ENCODE measurements at places on chromosomes 13 and 19.

DNA sequence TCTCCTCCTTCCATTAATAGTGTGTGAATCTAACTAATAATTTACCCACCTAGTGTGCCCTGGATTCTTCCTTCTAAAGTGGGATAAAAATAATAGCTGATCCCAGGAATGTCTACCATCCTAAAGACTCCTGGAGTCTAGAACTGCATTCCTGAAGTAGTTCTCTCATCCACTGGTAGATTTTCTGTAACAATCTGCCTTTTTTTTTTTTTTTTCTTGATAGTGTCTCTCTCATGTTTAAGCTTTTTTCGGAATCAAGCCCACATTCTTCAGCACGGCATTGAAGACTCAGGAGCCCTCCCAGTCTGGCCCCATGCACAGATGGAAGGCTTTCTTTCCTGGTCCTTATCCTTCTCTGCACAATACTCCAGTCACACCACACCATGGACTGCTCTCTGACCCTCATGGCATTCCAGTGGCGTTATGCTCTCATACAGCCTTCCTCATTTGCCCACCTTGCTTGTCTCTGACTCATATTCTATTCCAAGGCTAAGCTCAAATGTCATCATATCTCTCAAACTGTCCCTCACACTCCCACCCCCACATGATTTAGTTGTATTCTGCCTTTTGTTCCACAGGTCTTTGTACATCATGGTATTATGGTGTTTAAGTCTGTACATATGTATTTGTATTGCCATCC, 68.7 kb upstream of the FRY start:
- no peak for DNase-seq

DNA sequence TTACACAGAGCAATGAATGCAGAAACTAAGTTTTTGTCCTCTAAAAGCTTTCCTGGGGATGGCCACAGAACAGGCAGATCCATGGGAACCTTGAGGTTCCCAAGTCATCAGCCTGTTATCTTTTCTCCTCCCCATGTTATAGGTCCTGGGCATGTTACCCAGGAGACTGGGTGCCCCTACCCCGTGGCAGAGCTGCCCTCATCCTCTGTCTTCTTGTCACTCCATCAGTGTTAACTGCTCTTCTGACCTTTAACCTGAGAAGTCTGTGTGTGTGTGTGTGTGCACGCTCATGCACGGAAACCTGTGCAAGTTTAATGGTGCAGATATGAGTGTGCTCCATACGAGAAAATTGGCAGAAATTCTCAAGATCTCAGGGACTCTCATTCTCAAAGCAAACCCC, 43.9 kb upstream of the ZNF724 start:
- no peak for DNase-seq

DNA sequence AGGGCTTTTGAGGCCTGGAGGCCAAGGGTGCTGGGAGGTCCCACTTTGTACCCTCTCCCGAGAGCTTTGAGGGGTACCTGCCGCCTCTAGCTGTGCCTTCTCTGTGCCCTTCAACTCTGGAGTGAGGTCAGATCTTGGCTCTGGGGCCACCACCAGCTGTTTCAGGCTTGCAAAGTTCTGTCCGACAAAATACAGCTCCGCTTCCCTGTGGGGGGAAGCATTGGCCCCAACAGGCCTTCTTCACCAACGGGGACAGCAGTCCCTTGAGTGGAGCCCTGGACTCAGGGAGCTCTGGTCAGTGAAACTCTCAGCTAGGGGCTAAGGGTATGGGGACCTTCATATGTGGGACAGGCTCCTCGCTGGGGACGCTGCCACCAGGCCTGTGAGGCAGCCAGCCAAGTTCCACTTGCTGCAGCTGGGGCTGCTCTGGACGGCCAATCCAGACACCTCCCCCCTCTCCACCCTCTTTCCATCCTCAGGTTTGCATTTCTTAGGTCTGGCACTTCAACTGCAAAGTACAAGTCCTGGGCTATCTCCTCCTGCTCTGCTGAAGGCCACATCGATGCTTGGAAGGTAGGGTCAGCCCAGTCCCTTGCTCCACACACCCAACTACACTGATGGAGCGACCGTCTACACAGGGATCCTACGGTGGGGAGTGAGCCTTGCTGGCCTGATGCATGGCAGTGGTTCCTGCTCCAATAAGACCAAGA, 46.8 kb downstream of the C13orf46 start:
- no peak for DNase-seq

DNA sequence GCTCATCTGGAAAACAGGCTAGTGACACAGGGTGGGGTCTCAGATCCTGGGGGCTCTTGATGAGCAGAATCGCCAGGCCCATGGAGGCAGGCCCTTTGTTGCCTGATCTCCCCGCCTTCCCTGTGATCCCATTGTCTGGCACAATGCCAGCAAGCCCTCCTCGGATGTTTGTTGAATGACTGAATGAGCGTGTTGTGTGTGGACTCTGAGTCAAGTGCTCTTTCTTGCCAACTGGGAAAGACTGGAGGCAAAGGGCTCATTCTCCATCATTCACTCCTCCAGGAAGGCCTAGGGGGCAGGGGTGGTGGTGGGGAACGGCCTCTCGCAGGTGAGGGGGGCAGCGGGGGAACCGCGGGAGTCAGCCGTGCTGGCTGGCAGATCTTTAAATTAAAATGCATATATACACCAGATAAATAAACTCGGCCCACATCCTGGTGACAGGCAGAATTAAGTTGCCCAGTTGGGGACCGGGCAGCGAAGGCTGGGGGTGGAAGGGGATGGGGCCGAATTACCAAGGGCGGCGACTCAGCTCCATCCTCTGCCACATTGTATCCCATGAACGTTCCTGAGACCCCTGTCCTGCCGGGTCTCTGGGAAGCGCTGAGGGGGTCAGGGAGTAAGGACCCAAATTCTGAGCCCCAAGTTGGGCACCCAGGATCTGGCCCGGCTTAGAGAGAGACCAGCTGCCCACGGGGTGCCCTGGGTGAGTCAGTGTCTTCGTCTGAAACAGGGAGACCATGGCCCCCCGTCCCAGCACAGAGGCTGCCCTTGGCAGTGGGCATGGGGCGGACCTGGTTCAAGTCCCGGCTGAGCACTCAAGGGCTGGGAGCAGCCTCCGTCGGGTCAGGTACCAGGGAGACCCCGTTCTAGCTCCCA, 24.5 kb downstream of the EFNA2 start:
- no peak for DNase-seq

GRCh38 chr19:56712611-56713276, 41.2 kb upstream of the ZNF835 start:
- DNase-seq = no peak

GRCh38 chr13:27341616-27342015, 71.0 kb downstream of the RASL11A start:
- peak; percentile 14 for DNase-seq

DNA sequence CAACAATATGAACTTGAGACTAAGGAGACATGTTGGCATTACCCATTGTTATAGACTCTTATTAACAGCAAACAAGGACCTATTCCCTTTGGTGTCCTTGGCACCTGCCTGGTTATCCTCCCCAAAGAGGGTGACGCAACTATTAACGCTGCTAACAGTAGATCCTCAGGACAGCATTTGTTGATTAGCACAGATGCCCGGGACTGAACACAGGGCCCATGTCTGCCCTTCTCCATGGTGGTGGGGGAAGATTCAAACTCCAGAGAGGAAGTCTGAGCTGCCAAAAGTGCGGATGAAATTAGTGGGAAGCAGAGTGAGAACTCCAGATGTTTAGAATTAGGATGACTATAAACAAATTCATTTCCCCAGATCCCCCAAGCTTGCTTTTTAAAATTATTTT, 101.2 kb upstream of the RAP2A start:
- no peak for DNase-seq

DNA sequence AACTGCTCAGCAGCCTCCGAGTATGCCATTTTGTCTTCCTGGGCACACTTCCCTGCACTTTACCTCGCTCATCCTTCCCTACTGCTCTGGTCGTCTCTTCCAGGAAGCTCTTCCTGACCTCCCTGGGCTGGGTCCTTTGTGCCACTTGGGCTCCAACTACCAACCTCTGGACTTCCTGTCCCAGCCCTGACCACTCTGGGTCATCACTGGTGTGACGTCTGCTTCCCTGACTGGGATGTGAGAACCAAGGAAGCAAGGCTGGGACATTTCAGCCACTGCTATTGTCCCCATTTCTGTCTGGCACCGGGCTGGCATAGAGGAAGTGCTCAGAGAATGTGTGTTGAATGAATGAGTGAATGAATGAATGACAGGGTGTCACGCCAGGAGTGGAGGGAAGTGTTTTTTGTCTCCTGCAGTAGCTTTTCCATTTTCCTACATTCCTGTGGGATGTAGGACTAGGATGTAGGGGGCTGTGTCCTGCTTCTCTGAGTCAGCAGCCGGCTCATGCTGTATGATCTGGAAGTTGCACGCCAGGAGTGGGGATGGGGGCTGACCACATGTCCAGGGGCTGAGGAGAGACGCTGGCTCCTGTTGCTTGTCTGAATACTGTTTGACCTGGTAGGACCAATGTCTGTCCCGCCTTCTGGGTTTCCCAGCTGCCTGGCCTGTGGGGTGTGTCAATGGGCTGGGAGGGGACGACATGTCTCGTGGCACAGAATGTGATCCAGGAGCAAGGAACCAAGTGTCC, 14.7 kb downstream of the NOVA2 start:
- peak; percentile 48 for DNase-seq

- no peak for DNase-seq
These were observed 20.6 kb upstream of the UPF3A start for GRCh38 chr13:114260814-114261213.

DNA sequence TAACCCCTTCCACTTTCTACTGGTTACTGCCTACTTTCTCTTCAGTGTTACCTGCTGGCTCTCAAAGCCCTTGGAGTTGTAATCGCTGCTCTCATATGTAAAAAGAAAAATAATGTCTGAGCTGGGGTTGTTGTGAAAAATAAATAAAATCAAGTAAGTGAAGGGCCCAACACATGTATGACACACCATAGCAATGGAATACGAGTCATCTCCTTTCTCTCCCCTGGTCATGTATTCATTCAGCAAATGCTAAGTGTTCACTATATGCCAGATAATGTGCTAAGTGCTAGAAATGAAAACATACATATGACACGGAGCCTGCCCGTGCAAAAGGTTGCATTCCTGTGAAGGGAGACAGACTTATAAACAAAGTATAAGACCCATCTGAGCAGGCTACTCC, 535.0 kb downstream of the RFC3 start:
- DNase-seq = no peak

- DNase-seq = no peak
These were observed 586.5 kb downstream of the SLITRK5 start for GRCh38 chr13:88257706-88258105.

- no peak for DNase-seq
These were observed 7.1 kb downstream of the KLF16 start for GRCh38 chr19:1856345-1856697.

DNA sequence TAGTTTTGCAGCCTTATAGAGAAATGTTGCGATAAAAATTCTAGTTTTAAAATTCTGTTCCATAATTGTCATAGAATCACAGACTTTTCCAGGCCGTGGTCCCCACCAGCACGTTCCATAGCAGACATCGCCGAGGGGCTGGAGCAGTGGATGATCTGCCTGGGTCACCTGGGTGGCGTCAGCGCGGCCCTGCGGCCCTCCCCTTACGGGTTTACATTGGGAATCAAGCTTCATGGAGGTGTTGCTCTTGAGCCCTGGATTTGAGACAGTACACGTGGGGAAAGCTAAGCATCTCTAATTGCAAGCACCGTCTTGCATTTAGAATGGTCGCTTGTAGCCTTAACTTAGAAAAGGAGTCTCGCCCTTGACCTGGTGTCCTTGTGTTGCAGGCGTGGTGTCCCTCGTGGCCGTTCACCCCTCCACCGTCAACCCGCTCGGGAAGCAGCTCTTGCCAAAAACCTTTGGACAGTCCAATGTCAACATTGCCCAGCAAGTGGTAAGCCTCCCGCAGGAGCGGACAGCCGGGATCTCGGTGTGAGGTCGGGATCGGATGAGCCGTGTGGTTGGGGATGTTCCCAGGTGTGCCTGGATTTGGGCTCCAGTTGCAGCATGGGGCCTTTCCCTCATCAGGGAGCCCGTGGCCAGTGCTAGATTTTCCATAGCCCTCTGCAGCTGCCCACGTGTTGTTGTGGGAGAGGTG, 35.1 kb downstream of the ATP4B start:
- no peak for DNase-seq

DNA sequence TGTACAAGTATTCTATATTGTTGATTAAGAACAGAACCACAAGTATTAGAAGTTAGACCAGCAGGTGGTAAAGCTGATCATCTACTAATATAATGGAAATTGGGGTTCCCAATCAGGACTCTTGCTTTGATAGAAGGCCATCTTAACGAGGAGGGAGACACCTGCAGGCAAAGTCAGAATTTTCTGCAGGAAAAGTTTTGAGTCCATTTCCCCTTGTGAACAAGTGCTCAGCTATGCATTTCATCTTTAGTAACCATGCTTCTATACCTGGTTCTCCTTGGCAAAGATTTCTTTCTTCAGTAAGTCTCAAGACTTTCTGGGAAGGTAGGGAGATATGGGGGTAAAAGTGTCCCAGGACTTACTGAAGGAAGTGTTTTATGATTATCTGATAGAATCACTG, 36.1 kb upstream of the USPL1 start:
- peak; percentile 33 for DNase-seq
